ENCODE measurements at places on chromosomes 6 and 20.

DNA sequence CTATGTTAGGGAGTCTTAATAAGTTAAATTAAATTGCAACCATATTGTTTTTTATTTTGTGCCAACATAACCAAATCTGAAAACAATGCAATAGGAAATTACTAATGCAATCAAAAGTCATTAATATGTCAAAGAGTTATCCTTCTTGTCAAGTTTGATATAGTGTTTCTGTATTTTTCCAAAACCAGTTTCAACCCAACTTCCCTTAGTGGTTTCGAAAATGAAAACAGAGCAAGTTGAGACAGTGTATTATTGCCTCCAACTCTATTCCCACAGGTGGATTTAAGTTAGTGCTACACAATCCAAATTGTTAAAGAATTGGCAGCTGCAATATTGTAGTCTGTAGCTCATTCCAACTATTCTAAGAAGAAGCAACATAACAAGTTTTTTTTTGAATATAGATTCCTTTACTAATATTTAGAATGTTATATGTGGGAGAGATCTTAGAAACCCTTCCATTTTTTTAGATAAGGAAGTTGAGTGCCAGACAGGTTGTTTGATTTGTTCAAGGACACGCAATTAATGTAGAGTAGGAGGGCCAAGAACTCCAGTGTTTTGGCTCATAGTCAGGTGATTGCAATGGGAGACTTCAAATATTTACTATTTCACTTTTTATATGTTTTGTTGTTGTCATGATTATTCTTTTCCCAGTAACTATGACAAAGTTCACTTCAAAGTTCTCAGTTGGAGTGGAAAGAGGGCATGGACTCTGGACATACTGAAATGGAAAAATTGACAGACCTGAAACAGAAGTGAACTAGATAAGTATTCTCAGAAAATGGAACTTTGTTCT, 282.4 kb upstream of the HSF2 start:
- no peak for DNase-seq

- DNase-seq = peak; percentile 91
Observed at GRCh38 chr6:129212081-129212480, 329.1 kb downstream of the LAMA2 start.

- no peak for DNase-seq
Observed at GRCh38 chr6:48889429-48889828, 573.6 kb downstream of the MMUT start.

DNA sequence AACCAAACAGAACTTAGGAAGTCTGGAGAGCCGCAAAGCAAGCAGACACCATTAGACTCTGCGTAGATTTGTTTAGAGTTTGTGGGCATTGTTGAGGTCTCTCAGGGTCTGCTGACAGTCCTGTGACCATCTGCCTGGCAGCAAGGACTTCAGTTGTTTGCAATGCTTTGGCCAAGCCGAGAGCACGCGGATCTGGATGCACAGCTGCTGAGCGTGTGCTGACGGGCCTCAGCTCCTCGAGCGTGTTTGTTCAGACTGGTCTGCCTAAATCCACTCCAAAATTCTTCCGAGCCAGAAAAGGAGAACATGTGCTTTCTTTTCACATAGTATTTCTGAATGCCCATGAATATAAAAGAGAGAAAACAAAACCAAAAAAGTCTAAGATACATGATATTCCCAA, 159.0 kb downstream of the ZNF217 start:
- DNase-seq = no peak

GRCh38 chr6:3607171-3607570, 144.3 kb downstream of the PXDC1 start:
- DNase-seq = no peak

GRCh38 chr20:41064377-41064776, 35.8 kb downstream of the TOP1 start:
- no peak for DNase-seq

GRCh38 chr6:32932132-32932868, 8.5 kb downstream of the HLA-DMB start:
- DNase-seq = no peak

GRCh38 chr6:41371461-41371991, 36.1 kb downstream of the NCR2 start:
- no peak for DNase-seq

DNA sequence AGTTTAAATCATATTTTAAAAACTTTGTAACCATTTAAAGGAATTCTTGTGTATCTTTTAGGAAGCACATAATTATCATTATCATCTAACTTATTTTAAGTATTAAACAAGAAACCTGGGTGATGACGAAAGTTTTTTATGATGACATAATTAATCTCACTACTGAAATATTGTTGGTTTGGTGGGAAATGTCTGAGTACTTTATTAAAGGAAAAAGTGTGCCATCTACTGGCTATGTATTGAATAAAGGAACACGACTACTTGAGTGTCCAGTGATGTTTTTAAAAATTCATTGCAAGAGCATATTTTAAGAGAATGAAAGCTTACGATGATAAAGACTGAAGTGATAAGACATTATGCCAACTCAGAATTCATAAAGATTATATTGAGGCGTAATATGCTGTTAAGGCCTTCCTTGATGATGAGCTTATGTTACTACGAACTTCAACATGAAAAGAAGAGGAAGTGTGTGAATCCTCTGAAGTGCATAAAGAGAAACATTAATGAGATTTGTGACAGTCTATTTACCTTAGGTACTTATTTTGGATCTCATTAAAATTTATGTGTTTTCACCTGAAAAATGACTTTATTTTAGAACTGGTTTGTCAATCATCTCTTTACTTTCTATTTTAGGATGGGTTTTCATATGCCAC, 12.0 kb upstream of the TRMT11 start:
- DNase-seq = no peak

DNA sequence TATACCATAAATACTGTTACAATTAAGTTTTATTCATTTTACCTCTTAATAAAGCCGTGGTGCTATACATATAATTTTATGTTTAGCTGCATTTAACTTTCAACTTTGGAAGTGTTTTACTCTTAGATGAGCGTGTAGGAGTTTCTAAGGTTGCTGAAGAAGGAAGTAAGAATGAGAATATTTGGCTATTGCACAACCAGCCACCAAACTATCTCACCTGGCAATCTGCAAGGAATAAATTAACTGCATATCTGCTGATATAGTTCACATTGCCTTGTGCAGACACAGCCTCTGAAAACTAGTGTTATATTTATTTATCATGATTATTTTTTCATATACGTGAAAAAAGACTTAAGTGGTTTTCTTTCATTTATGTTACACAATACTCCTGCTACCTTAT, 230.4 kb downstream of the PLCB1 start:
- DNase-seq = no peak

GRCh38 chr6:12582421-12583110, 134.0 kb upstream of the PHACTR1 start:
- DNase-seq = no peak

- no peak for DNase-seq
Observed at GRCh38 chr6:66838764-66839163, 1131.7 kb upstream of the EYS start.

- DNase-seq = no peak
Observed at GRCh38 chr20:9977629-9978028, 57.2 kb upstream of the ANKEF1 start.

GRCh38 chr20:19602675-19603375, 155.2 kb upstream of the RIN2 start:
- no peak for DNase-seq

- DNase-seq = no peak
Observed at GRCh38 chr6:113457751-113458150, 399.4 kb upstream of the MARCKS start.

- peak; percentile 41 for DNase-seq
Observed at GRCh38 chr6:22940581-22941290, 371.4 kb downstream of the HDGFL1 start.

GRCh38 chr6:30884521-30885480, 482 bp downstream of the DDR1 start:
- no peak for DNase-seq

GRCh38 chr20:46649650-46649949, 1.7 kb downstream of the SLC13A3 start:
- no peak for DNase-seq

- DNase-seq = no peak
Observed at GRCh38 chr20:24018796-24019195, 30.2 kb upstream of the GGTLC1 start.

DNA sequence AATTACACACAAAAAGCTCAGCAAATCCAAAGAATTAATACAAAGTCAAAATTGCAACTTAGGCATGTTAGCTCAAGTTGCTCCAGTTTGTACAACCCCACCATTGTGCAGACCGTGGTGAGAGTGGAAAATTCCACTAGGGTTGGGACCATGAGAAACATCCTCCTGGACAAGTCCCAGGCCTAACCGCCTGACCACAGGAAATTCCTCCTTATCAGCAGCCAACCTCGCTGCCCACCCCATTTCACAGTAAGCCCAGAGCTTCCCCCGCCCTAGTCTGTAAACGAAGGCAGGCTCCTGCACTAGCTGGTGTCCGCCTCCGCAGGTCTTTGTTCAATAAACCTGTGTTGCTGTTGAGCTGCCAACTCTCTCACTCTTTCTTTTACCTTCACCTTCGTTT, 1023.3 kb downstream of the EYS start:
- no peak for DNase-seq

DNA sequence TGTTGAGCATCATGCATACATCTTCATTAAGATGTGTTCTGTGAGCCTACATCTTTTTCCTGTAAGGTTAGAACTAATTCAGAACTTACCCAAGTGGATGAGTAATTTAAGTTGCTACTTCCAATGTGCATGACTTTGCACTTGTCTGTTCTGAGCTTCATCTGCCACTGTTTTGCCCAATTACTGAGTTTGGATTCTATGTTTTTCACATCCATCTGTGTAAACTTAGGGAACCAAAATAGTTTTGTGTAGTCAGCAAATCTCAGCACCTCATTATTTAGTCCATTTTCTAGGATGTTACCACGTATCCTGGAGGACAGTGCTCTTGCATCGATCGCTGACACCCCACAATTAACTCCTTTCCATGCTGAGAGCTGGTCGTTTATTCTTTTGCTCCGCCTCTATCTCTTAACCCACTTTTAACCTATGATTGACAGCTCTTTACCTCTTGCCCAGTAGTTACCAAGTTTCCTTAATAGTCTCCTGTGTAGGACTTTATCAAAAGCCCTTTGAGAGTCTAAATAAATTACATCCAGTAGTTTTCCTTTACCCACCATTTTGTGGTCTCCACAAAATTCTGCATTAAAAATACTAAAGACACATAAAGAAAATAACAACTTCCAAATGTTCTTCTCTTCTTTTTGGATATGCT, 44.2 kb upstream of the CITED2 start:
- DNase-seq = no peak

GRCh38 chr6:157668009-157668401, 155.0 kb upstream of the SNX9 start:
- DNase-seq = no peak

DNA sequence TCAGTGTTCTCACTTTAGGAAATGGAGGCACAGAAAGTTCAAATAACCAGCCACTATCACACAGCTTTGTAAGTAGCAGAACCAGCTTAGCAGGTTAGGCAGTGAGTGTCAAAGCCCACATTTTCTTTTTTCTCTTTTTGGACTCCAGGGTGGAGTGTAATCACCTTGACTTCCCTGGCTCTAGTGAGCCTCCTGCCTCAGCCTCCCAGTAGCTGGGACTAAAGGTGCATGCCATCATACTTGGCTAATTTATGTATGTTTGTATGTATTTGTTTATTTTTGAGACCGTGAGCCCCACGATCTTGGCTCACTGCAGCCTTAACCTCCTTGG, 7.8 kb upstream of the NCOA3 start:
- DNase-seq = no peak

- DNase-seq = no peak
Observed at GRCh38 chr6:93849857-93850256, 430.5 kb upstream of the EPHA7 start.

- DNase-seq = no peak
Observed at GRCh38 chr20:34663213-34663943, 13.5 kb downstream of the PIGU start.

GRCh38 chr6:112227411-112227810, 27.0 kb downstream of the LAMA4 start:
- DNase-seq = no peak

- no peak for DNase-seq
Observed at GRCh38 chr6:70956191-70956450, 739 bp downstream of the B3GAT2 start.

- peak; percentile 86 for DNase-seq
Observed at GRCh38 chr20:43583982-43584432, 6.7 kb upstream of the IFT52 start.

GRCh38 chr6:39821046-39821740, 29.0 kb downstream of the DAAM2 start:
- no peak for DNase-seq

- no peak for DNase-seq
Observed at GRCh38 chr6:46469021-46469420, 22.2 kb downstream of the RCAN2 start.

DNA sequence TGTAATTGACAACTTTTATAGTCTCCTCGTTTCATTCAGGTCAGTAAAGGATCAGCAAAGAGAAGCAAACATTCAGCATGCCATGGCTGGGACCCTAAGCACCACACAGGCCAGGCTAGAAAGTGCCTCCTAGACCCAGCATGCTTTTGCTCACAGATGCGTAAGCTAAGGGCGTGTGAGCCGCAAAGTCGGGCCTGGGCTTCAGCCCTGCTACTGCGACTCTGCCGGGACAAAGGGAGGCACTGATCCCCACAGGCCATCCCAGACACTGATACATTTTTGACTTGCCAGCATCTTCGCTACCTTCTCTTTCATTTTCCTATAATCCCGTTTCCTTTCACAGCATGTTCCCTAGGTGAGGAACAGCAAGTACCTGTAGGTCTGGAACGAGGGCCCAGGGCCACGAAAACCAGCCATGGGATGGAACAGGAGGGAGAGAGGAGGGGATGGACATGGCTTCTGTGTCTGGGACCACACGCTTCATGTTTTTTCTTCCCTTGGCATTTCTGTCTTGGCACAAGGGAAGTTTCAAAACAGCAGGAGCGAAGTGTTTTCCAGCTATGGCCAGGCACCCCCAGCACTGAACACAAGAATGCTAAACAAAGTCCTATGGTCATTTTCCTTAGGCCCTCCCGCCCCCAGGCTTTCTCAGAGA, 42.6 kb downstream of the IRF4 start:
- no peak for DNase-seq

GRCh38 chr6:15276036-15276985, 30.4 kb downstream of the JARID2 start:
- no peak for DNase-seq

DNA sequence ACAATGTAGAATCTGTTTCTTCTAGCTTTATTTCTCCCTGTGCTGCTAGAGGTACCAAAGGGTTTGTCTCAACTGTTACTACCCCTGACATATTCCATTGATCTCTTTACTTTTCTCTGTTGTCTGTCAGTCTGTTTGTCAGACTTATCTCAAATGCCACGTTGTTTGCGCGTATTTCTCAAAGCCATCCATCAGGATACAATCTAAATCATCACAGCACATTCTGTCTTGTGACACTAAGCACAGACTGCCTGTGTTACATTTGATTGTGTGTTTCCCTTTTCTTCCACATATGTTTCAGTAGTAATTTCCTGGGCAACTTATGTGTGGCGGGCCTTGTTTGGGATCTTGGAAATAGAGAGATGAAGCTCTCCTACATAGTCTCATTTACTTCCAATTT, 30.2 kb upstream of the SERINC3 start:
- DNase-seq = no peak

GRCh38 chr6:101544286-101544685, 150.8 kb downstream of the GRIK2 start:
- no peak for DNase-seq
